NCI-H345 (cell line): ENCODE measurements at places on chromosomes 1 and 21.

DNA sequence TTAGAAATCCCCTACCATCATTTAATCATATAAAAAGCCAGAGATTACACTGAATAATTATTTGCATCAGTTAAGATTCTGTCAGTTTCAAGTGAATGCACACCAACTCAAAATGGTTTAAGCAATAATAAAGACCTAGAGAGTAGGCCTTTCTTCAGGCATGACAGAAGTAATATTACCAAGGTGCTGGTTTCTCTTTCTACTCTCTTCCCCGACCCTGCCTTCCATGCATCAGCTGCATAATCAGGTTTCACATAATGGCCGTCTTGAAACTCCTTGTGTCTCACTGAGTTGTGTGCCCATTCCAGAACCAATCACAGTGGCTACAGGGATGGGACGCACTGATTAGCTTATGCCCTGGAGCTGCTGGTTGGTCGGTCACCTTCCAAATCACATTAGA is 103.5 kb upstream of the SERTAD4 start:
- DNase-seq, result no peak

GRCh38 chr1:231691618-231692259 is 65.1 kb downstream of the DISC1 start:
- no peak for DNase-seq

GRCh38 chr1:68347415-68347814 is 102.3 kb downstream of the RPE65 start:
- no peak for DNase-seq

DNA sequence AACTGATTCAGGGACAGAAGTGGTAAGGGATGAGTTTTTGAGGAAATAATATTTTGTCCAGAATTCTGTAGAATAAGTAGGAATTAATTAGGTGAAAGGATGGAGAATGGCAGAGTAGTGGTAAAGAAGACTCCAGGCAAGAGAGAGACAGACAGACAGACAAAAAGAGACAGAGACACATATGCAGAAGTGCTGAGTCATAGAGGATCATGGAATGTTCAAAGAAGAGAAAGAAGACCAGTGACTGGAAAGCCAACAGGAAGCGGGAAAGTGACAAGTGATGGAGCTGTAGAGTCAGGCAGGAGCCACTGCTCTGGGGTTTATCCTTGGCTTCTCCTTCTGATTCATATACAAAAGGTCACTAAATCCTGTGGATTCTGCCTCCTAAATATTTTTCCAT is 85.9 kb downstream of the UROD start:
- DNase-seq, result no peak

GRCh38 chr1:98403963-98404480 is 257.5 kb upstream of the SNX7 start:
- no peak for DNase-seq

- no peak for DNase-seq
Measured at GRCh38 chr1:55990007-55990406, 589.4 kb downstream of the PLPP3 start.

DNA sequence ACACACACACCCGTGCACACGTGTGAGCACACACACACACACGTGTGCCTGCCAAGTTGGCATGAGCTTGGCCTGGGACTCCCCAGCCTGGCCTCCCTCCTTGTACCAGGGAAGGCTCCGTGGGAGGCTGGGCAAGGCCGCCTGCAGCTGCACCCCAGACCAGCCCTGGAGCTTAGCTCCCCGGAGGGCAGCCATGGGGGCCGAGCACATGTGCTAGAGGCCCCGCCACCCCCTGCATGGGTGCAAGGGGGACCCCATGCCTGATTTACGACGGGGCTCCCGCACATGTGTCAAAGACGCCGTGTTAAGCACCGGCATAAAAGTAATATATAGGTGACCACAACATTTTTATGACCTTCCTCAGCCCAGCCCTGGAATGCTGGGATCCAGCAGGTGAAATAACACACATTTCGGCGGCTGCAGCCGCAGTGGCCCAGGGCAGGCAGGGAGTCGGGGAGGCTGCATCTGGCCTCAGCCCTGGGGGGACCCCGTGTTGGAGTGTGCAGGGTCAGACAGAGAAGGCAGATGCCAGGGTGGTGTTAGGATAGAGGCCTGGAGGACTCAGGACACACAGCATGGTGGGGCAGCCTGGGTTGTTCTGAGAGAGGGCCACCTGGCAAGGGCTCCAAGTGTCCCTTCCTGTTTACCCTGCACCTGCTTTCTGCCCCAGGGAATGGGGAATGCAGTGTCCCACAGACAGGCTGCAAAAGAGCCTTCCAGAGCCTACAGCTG is 56.3 kb downstream of the WNT9A start:
- DNase-seq, result no peak

- no peak for DNase-seq
Measured at GRCh38 chr1:241443561-241443960, 76.0 kb downstream of the FH start.

GRCh38 chr1:153880962-153881361 is 41.8 kb downstream of the GATAD2B start:
- peak; percentile 100 for DNase-seq

DNA sequence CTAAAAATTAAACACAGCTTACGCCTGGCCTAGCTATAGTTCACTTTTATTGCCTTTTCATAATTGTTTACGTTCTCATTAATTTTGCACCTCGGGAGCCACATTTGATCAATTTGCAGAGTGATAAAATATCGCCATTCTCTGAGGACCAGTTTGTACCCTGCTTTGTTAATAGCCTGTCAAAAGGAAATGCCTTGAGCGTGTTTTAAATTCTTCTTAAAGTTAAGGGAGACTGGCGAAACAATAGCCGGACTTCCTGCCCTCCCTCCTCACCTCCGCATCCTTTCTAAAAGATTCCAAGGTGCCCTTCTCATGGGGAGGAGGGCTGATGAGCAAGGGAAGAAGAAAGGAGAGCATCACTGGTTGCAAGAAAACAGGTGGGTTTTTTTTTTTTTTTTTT is 271.6 kb downstream of the KCNJ6 start:
- no peak for DNase-seq

- DNase-seq, result no peak
Measured at GRCh38 chr1:243799908-243800307, 50.1 kb downstream of the AKT3 start.

- no peak for DNase-seq
Measured at GRCh38 chr1:88612292-88612691, 71.8 kb upstream of the PKN2 start.

DNA sequence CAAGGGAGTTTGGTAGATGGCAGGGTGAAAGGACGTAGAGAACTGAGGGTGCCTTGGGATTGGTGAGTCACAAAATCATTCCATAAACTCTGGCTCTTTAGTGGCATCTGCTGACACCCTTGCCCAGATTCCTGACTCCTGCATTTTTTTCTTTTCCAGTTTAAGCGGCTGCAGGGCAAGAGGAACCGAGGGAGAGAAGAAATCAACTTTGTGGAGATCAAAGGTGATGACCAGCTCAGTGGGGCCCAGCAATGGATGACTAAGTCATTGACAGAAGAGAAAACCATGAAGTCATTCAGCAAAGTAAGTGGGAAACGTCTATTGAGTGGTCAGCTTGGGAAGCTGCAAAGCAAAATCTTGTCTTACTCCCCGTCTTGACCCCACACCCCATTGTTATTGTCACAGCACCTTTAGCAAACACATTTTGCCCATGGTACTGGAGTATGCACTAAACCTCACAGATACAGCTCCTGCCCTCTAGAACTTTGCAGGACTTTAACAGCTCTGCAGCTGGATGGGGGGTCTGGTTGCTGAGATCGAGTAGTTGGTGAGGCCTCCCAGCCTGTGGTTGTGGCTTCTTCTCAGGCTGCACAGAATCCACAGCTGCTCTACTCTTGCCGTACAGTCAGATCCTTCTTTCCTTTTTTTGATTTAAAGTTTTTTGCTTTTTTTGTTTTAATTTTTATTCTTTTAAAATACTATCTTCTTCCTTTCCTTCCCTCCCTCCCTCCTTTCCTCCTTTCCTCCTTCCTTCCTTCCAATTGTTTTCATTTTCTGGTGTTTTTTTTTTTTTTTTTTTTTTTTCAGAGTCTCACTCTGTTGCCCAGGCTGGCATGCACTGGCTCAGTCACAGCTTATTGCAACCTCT is 21.9 kb downstream of the SH2D2A start:
- no peak for DNase-seq

DNA sequence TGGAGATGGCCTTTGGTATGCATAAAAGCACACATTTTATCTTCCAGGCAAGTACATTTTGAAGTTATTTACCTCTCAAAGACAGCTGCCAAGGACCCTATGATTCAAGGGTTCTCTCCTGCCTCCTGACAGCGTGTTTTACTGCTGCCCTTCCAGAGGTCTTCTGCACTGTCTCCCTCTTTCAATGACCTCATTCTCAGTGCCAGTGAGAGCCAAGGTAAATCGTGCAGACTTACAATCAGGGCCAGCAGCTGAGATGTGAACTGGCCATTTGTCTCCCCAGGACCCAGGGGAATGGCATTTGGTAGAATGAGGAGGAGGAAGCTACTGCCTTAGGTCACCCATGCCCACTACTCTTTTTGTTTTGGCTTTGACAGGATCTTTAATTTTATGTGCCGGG is 84.2 kb upstream of the FGGY start:
- no peak for DNase-seq

GRCh38 chr1:32247983-32248889 is 1.2 kb downstream of the FAM167B start:
- DNase-seq, result peak; percentile 78

GRCh38 chr21:35170818-35171217 is 121.7 kb upstream of the RUNX1 start:
- DNase-seq, result no peak

- peak; percentile 84 for DNase-seq
Measured at GRCh38 chr1:209106237-209106741, 477.2 kb upstream of the CAMK1G start.

DNA sequence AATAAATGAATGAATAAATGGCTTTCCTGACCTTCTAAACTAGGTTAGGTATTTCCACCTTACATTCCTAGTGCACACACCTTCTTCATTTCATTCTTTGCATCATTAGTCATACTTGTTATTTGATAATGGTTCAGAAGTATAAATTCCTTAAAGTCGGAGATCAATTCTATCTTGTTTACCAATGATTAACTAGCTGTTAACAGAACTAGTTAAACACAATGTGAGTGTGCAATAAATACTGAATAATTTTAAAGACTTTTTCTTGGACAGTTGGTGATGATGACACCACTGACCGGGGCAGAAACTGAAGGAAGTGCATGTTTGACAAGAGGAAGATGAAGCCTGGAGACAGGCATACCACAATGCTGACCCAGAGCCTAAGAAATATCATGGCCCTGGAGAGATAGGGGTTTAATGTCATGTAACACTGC is 207.1 kb upstream of the DEPDC1 start:
- no peak for DNase-seq

- peak; percentile 23 for DNase-seq
Measured at GRCh38 chr1:204685236-204686006, at the start of gene LRRN2. TSS of gene LRRN2 (minus strand) at chr1:204685738. CDS start at chr1:204619992, 65,746 bp downstream.

DNA sequence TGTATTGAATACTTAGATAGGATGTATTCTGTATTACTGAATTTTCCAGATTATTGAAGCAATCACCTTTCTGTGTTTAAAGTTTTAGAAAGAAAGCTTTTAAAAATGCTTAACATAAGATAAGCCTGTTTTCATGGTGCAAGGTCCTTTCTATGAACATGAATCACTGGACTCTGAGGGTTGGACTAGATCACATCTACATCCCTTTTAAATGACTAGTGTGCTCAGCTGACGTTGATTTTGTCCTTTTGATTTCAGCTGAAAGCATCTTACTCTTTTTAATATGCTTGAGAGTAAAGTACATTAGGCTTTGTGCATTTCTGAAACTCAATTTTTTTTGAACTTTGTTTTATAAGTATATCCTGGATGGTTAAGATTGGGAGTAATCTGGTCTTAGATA is 16.2 kb downstream of the MIER1 start:
- no peak for DNase-seq

GRCh38 chr1:167862432-167863076 is 51.4 kb downstream of the ADCY10 start:
- no peak for DNase-seq

DNA sequence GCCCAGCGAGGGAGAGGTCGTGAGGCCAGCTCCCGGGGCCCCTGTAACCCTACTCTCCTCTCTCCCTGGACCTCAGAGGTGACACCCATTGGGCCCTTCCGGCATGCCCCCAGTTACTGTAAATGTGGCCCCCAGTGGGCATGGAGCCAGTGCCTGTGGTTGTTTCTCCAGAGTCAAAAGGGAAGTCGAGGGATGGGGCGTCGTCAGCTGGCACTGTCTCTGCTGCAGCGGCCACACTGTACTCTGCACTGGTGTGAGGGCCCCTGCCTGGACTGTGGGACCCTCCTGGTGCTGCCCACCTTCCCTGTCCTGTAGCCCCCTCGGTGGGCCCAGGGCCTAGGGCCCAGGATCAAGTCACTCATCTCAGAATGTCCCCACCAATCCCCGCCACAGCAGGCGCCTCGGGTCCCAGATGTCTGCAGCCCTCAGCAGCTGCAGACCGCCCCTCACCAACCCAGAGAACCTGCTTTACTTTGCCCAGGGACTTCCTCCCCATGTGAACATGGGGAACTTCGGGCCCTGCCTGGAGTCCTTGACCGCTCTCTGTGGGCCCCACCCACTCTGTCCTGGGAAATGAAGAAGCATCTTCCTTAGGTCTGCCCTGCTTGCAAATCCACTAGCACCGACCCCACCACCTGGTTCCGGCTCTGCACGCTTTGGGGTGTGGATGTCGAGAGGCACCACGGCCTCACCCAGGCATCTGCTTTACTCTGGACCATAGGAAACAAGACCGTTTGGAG is 23.7 kb upstream of the TNFRSF1B start:
- no peak for DNase-seq

DNA sequence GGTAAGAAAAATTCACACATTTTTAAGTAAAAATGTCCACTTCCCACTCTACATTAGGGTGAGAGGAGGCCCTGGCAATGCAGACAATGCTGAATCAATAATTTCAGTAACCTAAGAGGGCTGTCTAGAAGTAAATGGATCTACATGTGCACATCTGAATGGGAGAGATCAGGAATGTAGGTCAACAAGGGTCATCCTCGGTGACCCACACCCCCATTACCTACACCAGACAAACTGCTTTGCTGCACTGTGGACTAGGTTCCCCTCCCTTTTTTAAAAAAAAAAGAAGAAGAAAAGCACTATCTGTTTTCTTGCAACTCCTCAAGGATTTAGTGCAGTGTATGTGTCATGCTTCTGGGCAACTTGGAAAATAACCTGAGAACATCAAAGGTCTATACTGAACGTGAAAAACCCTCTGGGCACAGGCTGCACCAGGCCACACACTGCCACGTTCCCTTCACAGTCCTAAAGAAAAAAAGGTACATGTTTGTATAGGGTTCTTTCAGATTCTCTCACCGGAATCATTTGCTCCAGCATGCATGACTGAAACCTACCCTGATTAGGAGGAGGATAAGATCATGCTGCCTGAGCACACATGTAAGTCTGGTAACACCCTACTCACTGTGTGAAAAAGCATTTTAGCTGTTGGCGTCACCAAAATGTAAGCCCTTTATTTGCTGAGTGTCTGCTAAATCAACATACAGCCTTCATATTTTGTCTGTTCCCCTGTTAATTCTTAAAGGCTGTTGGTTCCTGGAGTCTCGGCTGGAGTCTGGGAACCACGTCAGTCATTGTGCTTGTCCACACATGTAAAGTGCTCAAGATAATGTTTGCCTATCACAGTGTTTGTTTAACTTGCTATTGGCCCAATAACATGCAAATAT is 341.0 kb downstream of the SMYD3 start:
- DNase-seq, result peak; percentile 84

- no peak for DNase-seq
Measured at GRCh38 chr1:170853302-170853701, 82.0 kb upstream of the MROH9 start.

GRCh38 chr1:40532844-40533424 is 1.5 kb downstream of the ZNF684 start:
- peak; percentile 56 for DNase-seq
